ENCODE measurements at places on chromosomes 11 and 22.

GRCh38 chr11:112769170-112769569 is 192.1 kb upstream of the NCAM1 start:
- no peak for DNase-seq

GRCh38 chr11:86954269-86955110 is 705 bp downstream of the FZD4 start:
- DNase-seq: no peak

DNA sequence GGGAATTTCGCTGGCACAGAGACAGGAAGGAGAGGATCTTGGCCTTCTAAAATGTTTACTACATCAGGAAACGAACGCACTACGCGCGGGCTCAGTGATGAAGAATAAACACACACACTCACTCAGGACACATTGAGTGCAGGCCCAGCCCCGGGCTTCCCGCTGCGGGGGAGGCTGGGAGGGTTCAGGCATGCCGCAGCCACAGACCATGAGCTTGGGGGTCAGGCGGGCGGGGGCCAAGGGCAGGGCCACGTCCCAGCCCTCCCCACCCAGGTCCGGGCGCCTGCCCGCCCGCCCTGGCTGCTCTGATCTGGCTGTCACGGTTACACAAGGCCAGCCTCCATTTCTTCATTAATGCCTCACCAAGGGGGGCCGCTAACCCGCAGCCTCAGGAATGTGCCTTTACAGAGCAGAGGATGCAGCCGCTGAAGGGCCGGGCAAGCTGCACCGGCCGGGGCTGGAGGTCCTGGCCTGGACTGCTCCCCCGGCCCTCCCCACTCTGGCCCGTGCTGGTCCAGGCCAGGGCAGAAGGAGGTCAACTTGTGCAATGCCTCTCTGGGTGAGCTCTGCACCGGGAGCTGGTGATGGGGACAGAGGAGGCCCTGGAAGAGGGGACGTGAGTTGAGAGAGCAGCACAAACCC is 41.7 kb downstream of the IGF2 start:
- peak; percentile 61 for DNase-seq

DNA sequence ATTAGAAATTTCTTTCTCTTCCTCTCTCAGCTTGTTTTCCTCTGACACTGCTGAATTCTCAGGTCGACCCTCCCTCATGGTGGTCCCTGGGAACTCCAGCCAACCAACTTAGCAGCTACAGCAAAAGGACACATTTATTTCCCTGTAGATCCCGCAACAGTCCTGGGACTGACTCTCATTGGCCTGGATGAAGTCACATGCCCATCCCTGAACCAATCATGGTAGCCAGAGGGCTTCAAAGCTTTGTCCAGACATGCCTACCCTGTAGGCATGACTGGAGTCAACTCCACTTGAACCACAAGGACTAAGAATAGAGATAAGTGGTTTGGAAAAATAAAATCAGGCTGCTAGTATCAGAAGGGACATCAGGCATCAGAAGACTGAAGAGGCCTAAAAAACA is 84.6 kb upstream of the LRRC55 start:
- no peak for DNase-seq

DNA sequence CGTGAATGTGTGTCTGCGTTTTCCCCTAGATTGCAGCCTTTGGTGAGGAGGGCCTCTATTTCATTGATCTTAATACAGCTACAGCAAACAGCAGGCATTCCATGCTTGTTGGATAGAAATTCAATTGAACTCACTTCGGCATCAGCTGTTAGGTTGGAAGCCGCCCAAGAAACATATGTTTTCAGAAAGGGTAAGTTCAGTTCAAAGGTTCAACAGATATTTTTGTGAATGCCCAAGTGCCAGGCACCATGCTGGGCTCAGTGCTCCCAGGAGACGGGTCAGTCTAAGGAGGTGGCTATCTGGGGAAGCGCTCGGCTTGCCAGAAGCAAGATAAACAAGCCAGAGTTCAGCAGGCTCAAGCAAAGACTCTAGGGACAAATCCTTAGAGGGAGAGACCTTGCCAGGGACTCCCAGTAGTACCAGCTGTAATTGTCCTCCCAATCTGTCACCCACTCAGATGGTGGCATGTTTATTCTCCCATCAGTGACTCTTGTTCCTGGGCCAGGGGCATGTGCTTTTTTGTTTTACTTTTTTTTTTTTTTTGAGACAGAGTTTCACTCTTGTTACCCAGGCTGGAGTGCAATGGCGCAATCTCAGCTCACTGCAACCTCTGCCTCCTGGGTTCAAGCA is 64.5 kb upstream of the LARGE1 start:
- DNase-seq: no peak

- no peak for DNase-seq
Measured at GRCh38 chr11:121889931-121890330, 226.1 kb downstream of the BLID start.

- DNase-seq: peak; percentile 56
Measured at GRCh38 chr11:106457727-106458126, 380.3 kb downstream of the AASDHPPT start.

DNA sequence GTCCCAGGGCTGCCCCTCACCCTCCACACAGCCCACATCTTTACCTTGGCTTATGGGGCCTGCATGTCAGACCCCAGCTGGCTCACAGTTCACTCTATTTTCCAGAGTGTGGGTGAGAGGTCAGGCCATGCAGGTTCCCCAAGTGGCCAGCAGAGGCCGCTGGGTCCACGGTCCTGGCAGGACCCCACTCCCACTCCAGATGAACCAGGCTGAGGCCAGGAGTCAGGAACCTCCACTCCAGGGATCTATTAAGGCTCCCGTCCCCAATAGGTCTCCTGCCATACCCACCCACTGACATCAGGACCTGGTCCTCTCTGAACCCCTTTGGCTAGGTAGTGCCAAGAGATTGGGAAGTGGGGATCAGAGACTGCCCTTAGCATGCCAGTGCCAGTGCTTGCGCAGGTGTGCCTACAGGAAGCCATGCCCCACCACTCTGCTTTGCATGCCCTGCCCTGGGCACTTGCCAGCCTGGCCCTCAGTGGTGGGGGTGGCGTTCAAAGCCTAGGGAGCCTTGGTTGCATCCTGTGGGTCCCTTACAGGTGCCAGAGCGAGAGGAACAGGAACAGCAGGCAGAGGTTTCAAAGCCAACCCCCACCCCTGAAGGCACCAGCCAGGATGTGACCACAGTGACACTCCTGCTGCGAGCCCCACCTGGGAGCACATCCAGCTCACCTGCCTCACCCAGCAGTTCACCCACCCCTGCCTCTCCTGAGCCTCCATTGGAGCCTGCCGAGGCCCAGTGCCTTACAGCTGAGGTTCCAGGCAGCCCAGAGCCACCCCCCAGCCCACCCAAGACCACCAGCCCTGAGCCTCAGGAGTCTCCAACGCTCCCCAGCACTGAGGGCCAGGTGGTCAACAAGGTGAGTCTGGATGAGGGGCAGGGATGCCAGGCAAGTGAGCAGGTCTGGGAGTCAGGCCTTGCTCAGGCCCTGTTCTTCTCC is 8.3 kb downstream of the SMTN start:
- DNase-seq: no peak

- DNase-seq: no peak
Measured at GRCh38 chr11:39724404-39724803, 1735.0 kb downstream of the LRRC4C start.

DNA sequence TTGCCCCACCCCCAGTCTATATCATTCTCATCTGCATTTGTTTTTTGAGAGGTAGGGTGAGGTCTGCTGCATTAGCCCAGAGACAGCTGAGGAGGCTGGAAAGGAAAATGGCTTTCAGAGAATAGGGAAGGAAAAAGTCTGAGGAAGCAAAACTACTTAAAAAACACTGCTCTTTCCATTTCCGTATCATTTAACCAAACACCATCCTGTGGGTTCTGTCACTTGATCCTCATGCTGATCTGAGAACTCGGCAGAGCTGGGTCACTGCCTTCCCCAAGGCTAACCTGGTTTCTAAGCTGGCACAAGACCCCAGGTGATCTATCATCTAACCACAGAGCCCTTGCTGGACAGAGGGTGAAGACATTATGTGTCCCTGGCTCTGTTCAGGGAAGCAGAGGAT is 1.2 kb downstream of the FOLR2 start:
- DNase-seq: no peak

GRCh38 chr11:101880222-101880621 is 34.6 kb upstream of the CEP126 start:
- DNase-seq: no peak

- peak; percentile 22 for DNase-seq
Measured at GRCh38 chr22:45671783-45672563, at the start of gene ATXN10. Gene ATXN10, plus strand, starts transcription at chr22:45671834. Its CDS starts 230 bp downstream, at chr22:45672064.

- no peak for DNase-seq
Measured at GRCh38 chr11:12140186-12140793, 29.9 kb downstream of the MICAL2 start.

DNA sequence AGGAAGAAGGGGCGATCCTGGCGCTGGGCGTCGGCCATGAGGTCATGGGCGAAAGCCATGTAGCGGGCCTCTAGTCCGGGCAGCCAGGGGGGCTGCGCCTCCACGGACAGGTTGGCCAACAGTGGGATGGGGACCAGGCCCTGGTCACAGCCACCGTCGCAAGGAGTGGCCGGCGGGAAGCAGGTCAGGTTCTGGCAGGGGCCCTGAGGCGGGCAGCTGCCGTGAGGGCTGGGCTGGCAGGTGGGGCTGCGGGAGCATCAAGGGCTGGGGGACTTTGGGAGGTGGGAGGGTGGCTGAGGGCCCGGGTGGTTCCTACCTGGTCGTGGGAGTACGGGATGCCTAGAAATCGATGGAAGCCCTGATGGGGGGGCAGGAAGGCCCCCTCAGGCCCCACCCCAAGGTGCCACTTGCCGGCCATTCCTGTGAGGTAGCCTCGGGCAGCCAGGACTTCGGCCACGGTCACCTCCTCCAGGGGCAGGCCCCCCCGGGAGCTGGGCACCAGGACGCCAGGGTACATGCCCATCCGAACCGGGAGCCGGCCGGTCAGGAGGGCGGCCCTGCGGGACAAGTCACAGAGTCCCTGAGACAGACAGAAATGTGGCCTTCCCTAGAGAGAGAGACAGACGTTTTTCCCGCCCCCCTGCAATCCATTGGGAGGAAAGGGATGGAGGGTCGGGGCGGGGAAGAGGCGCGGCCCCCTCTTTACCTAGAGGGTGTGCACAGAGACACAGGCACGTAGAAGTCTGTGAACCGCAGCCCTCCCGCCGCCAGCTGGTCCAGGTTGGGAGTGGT is 906 bp downstream of the ARSA start:
- no peak for DNase-seq

DNA sequence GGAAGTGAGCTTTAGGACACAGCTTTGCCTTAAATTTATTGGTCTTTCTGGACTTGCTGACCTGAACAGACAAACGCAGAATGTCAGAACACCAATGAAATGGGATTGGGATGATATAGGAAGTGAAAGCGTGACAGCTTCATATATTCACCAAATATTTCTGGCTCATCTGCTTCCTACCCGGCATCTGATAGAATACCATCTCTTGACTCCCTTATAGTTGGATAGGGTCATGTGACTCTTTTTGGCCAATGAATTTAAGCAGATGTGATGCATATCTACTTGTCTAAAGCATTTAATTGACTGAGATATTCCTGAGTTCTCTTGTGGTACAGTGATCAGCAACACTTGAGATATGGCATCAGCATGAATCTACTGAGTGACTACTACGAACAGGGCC is 2.5 kb upstream of the CAPRIN1 start:
- DNase-seq: no peak

GRCh38 chr11:105148241-105148640 is 8.7 kb upstream of the CARD18 start:
- DNase-seq: no peak

- DNase-seq: no peak
Measured at GRCh38 chr11:102292933-102293332, 24.4 kb upstream of the BIRC3 start.

- DNase-seq: no peak
Measured at GRCh38 chr22:40070701-40071100, 75.9 kb downstream of the FAM83F start.

GRCh38 chr11:24233041-24233440 is 263.8 kb upstream of the LUZP2 start:
- DNase-seq: no peak

- DNase-seq: no peak
Measured at GRCh38 chr11:114182471-114183043, 113.6 kb upstream of the NNMT start.

DNA sequence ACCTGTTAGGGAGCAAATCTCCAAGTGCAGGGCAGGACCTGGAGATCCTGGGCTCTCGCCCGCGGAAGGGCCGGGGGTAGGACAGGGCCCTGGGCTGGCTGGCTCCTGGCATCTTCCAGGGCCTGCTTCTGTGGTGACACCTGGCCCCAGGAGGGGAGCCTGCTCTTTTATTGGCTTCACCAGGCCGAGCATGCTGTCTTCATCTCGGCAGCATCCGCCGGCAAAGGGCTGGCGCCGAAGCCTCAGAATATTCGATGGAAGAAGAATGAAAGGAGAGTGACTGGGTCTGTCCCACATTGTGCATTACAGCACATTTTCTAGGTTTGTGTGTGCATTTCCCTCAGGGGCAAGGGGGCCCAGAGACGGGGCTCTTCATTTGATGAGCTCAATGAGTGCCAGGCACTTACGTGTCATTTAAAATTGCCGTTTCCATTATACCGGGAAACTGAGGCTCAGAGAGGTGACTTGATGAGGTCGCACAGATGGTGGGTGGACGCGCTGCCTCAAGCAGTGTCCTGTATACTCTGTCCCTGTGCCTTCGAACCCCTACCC is 70.0 kb downstream of the RBX1 start:
- no peak for DNase-seq

- no peak for DNase-seq
Measured at GRCh38 chr22:21972806-21973205, 9.8 kb downstream of the TOP3B start.

- no peak for DNase-seq
Measured at GRCh38 chr22:46686221-46687047, 51.6 kb downstream of the CERK start.

GRCh38 chr11:87265132-87265531 is 227.4 kb downstream of the TMEM135 start:
- no peak for DNase-seq

DNA sequence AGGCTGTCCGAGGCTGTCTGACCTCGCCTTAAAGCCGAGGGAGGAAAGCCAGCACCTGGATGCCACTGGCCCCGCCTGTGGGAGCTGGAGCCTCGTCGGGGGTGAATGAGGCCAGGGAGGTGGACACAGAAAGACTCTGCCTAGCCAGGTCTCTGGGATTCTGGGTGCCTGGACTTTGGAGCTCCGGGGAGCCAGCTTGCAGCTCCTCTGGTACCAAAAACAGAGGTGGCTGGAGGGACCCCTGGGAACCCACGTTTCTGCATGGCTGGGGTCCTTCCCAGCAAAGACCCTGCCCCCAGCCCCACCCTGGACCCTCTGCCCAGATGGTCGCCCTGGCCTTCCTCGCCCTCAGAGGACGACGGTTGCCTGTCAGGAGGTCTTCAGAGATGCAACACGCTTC is 239.7 kb downstream of the BRD1 start:
- DNase-seq: no peak

- no peak for DNase-seq
Measured at GRCh38 chr11:21975242-21975641, 217.6 kb upstream of the ANO5 start.

GRCh38 chr11:15859411-15859810 is 496.9 kb downstream of the SOX6 start:
- DNase-seq: no peak

Measured in RCC 7860 (cell line).